ENCODE measurements at places on chromosomes 5 and 9.

DNA sequence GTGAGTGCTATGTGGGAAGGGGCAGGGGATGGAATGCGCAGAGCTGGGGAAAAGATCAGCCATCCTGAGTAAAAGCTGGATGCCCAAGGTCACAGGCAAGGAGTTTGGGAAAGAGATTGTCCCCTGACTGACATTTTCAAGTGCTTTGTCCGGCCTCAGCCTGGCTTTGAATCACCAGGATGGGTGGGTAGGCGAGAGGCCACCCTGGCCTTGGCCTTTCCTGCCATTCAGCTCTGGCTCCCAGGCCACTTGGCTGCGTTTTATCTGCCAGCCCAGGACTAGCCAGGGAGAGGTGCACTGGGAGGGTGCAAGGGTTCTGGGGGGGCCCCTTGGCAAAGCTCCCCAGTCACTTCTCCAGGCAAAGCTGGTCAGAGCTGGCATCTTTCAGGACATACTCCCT lies 37.4 kb upstream of the SYNPO start:
- DNase-seq: no peak

- no peak for DNase-seq
Measured at GRCh38 chr9:109026306-109026705, 13.0 kb upstream of the CTNNAL1 start.

DNA sequence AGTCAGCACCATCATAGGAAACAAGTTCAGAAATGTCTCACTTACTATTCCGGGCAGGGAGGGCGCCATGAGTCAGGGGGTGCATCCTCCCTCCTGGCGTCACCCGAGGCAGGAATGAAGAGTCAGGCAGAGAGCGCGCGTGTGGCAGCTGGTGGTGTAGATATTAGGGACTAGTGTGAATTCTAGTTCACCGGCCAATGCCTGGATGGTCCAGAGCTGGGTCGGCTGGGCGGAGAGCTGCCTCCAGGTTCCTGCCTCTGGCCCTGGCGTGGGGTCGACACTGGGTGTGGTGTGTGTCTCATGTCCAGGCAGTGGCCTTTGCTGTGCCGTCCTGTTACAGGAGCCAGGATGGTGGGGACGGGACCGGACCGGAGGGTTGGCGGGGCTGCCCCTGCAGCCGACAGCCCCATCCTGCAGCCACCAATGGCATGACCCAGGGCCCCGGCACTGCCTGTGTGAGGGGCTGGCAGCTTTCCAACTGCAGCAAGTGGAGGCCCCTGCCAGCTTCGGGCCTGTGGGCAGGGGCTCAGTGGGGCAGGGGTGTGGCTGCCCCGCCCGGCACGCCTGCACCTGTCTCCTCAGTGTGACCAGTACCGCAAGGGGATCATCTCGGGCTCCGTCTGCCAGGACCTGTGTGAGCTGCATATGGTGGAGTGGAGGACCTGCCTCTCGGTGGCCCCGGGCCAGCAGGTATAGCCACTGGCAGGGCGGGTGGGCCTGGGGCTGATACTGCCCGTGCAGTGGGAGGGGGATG lies 9.1 kb downstream of the DIPK1B start:
- DNase-seq: peak; percentile 33

- no peak for DNase-seq
Measured at GRCh38 chr5:4093236-4093635, 497.6 kb downstream of the IRX1 start.

- no peak for DNase-seq
Measured at GRCh38 chr5:176578391-176578808, 29.3 kb downstream of the CDHR2 start.

DNA sequence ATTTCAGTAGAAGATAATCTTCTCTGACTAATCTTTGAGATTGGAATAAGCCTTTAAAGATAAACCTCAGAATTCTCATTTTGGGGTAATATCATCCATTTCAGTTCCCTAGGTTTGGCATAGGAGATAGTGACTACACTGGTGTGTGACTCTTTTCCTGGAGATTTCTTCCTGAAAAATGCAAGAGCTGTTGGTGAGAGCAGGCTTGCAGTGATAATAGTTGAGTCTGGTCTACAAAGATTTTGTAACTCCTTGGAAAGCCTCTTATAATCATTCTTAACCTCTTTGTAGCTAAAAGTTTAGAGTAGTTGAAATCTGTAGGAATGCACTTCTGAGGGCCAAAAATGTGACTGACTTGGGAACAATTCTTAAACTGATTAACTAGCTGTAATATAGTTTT lies 23.4 kb downstream of the RANBP17 start:
- DNase-seq: no peak

- DNase-seq: no peak
Measured at GRCh38 chr5:82022499-82022898, 50.7 kb downstream of the ATG10 start.

GRCh38 chr5:169686137-169686536 lies 49.1 kb downstream of the DOCK2 start:
- DNase-seq: no peak

- DNase-seq: peak; percentile 52
Measured at GRCh38 chr5:72556351-72557166, 49.3 kb upstream of the ZNF366 start.

GRCh38 chr9:20212806-20213205 lies 409.5 kb downstream of the MLLT3 start:
- DNase-seq: no peak

GRCh38 chr5:151196556-151197290 lies 27.2 kb downstream of the CCDC69 start:
- DNase-seq: peak; percentile 63

GRCh38 chr5:111095982-111096381 lies 3.8 kb downstream of the WDR36 start:
- peak; percentile 30 for DNase-seq

DNA sequence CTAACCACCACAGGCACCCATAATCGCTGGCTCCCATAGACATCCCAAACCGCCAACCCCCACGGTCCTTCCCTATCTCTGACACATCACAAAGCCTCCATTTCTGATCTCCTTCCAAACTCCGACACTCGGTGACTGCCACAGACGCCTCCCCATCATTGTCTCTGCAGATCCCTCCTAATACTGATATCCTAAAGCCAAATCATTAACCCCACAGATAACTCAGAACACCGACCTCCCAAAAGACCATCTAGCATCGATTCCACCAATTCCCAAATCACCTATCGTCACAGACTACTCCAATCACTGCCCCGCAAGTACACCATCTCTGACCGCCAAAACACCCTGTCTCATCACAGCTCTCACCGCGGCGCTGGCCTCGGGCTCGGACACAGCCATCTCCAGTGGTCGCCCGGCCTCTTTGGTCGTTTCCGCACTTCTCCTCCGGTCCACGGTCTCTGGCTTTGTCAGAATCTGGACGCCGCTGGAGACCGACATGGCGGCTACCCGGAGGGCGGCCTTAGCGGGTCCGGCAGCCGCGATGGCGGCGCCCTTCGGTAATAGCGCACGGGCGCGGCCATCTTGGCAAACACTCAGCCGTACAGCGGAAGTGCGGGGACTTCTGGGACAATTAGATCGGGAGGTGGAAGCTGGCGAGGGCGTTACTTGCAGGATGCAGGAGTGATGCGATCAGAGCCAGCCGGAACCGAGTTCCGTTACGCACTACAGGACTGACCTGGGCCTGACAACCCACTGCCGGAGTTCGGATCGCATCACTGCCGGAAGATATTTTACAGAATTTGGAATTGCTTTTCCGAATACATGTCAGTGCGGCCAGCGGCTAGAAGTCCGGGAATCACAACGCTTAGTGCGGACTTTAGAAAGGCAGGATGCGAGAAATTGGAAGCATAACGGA lies at the start of gene ZFP37:
Gene ZFP37 (minus strand): TSS at position 534 of the 916 bp plus-strand sequence. CDS start 36 bp downstream, at position 498.
- peak; percentile 83 for DNase-seq

GRCh38 chr5:1387059-1387755 lies 42.3 kb upstream of the CLPTM1L start:
- peak; percentile 76 for DNase-seq

Measured in MV-4-11 (cell line).